ENCODE measurements at places on chromosomes 1 and 21.

GRCh38 chr1:208166340-208167138 is 77.6 kb downstream of the PLXNA2 start:
- no peak for DNase-seq

DNA sequence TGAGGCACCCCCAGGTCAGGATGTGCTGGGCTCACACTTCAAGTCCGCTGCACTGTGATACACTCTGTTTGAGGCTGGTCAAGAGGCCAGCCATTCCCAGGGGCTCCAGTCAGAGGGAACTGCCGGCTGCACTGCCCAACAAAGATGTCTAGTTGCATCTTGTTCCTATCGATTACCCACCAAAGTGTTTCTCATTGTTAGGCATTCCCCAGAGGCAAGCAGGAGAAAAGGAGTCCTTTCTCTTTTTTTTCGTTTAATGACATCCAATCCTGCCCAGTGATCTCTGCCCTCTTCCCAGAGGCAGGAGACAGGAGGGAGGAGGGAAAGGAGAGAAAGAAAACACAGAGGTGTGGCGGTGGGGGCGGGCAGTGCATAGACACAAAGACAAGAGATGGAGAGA is 150.4 kb downstream of the OMA1 start:
- no peak for DNase-seq

DNA sequence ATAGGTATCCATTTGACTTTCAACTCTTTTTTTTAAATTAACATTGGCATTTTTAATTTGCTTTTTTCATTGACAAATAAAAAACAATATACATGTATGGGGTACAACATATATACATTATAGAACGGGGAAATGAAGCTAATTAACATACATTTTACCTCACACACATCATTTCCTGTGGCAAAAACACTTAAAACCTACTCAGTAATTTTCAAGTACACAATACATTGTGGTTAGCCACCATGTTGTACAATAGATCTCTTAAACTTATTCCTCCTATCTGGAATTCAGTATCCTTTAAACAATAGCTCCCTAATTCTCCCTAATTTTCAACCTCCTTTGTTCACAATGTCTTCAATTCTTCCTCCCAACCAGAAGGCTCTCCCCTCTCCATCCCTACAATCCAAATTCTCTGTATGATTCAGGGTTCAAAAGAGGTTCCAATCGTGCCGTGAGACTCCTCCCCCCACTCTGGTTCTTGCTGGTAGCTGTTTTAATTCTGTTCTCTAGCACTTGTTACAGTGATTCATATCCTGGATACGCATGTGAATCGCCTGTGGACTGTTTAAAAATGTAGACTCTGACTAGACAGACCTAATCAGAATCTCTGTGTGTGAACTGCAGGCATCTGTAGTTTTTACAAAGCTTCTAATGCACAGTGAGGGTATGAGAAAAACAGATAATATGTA is 87.6 kb upstream of the DUSP10 start:
- no peak for DNase-seq

DNA sequence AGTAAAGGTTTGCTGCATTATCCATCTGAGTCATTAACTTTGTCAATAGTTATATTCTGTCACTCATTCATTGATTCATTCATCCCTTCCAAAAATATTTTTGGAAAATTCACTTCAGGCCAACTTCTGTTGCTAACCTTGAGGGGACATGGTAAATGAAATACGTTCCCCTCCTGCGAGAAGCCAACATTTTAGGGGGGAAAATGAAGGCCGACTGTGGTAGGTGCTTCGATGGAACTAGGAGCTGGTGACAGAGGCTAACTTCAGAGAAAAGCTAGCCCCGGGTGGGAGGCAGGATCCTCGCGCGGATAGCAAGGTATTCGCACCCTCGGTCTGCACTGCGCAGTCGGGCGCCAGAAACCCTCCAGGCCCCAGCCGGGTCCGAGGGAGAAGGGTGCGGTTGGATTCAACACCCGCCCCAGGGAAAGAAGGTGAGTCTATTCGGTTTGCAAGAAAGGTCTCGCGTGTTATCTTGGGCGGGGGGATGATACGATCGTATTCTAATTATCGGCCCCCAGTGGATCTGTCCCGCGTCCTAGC is 646 bp upstream of the RRP15 start:
- DNase-seq = no peak

GRCh38 chr1:64881281-64881680 is 85.1 kb downstream of the JAK1 start:
- DNase-seq = no peak

GRCh38 chr1:169795687-169796086 is 980 bp upstream of the METTL18 start:
- no peak for DNase-seq

DNA sequence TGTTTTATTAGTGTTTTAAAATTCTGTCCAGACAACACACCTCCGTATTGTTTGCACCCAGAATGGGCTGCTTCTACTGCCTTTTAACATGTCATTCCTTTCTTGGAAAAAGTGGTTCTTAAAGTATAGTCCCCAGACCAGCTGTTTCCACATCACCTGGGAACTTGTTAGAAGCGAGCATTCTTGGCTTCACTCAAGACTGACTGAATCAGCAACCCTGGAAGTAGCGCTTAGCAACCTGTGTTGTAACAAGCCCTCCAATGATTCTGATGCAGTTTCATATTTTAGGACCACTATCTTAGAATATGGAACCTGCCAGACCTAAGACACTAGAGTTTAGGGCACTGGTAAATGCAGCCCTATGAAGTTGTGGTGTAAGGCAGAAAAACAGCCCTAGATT is 6.0 kb upstream of the PPIE start:
- no peak for DNase-seq

GRCh38 chr1:220751111-220751510 is 3.0 kb downstream of the MTARC2 start:
- no peak for DNase-seq

DNA sequence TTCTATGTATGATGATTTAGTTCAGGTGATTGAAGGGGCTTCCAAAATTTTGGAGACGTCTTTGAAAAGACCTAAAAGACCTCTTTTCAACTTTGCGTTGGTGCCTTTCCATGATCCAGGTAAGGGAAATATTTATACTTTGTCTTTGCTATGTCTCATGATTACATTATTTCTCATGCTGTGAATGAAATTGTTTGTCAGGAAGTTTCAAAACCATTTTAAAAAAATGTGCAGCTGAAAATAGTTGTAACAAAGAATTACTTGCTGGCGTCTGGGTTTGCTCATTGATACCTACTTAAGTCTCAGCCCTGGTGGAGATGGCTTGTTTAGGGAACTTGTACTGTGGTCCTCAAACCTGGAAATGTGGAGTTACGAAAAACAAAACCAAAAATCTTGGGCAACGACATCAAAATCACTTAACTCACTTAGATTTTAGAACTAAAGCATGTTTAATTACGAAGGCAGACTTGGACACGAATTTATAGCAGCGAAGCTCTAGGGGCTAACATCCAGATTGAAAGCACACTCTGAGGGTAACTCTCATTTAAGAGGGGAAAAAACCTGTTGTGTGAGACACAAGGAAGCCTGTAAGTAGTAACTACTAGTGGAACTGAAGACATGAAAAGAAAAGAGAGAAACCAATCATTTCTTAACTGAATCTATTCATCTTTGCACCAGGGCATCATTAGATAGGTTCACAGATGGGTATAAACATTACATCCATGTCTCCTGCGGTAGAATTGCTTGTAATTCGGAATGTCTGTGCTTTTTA is 924 bp downstream of the HMCN1 start:
- no peak for DNase-seq

DNA sequence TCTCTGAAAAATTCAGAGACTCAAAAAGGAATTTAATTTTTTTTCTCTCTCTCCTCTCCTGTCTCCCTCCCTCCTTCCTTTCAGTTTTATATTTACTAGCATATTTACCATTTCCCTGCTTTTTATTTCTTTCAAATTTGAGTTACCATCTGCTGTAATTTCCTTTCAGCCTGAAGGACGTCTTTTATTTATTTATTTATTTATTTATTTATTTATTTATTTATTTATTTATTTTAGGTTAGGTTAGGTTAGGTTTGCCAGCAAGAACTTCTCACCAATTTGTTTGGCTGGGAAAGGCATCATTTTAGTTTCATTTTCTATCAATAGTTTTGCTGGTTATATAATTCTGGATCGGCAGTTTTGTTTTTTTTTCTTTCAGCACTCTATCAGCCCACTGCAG is 231.7 kb upstream of the ZRANB2 start:
- no peak for DNase-seq

Measured in ovary (tissue), 10 donors.